ENCODE measurements at places on chromosomes 6 and 20.
A peak's percentile ranks its signal among the peaks of the same experiment; 100 is the strongest.

DNA sequence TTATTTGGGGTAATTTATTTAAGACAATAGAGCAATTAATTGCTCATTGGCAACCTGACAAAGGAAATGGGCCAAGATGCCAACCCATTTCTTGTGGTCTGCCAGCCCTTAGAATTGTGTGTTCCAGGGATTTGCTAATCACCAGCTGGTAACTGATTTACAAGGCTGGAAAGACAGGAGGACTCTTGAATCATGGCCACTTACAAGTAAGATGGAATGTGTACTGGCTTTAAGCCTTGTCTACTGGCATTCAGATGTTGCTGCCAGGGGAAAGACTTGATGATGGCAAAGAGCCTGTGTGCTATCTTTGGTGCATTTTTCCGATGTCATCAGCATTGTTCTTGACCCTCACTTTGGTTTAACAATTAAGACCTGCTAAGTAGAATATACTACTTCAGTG is 91.0 kb downstream of the BCKDHB start:
- H3K4me3 ChIP-seq = no peak overlapping the region
- DNase-seq = peak; percentile 32
- no peaks in the 10 kb centered on the region for H3K27me3 ChIP-seq
- H3K4me1 ChIP-seq = no peaks in the 10 kb centered on the region
- H3K36me3 ChIP-seq = no peaks in the 10 kb centered on the region

- no peak overlapping the region for H3K4me3 ChIP-seq
- H3K27me3 ChIP-seq = no peaks in the 10 kb centered on the region
- no peak overlapping the region for H3K27ac ChIP-seq
- H3K4me1 ChIP-seq = peaks cover 3% of the 10 kb centered on the region
- no peak for DNase-seq
Measured at GRCh38 chr6:45587229-45588060, 209.7 kb upstream of the SUPT3H start.

DNA sequence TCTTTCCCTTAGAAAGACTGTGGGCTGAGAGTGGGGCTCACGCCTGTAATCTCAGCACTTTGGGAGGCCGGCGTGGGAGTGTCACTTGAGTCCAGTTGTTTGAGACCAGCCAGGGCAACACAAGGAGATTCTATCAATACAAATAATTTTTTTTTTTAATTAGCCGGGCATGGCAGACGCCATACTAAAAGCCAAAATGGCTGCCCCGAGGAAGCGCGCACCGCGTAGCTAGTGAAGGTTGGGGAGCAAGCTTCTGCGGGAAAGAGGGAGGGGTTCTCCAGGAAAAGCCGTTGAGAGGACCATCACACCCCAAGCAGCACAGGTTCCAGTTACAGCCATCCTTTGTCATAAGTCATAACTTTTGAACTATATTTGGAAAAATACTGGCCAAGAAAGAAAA is 21.3 kb upstream of the PNRC1 start:
- H3K36me3 ChIP-seq = no peaks in the 10 kb centered on the region
- DNase-seq = no peak
- no peak overlapping the region for H3K4me3 ChIP-seq
- no peak overlapping the region for H3K27ac ChIP-seq

DNA sequence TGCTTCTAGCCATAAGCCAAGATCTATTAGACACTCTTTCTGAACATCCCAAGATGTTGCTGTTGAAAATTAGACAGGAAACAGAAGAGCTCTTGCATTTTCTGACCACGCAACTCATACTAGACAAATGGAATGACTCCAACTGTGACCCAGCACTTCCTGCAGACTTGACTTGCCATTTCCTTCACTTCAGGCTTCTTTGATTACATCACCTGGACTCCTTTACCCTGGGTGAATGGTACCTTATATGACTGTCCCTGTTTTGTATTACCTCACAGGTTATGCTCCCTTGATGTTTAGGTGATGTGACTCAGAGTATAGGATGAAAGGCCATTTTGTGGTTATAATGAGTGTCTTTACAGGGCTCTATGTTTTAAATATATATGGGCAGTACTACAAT is 236.1 kb downstream of the BMP2 start:
- H3K4me1 ChIP-seq = no peaks in the 10 kb centered on the region
- no peak for DNase-seq
- no peak overlapping the region for H3K4me3 ChIP-seq

DNA sequence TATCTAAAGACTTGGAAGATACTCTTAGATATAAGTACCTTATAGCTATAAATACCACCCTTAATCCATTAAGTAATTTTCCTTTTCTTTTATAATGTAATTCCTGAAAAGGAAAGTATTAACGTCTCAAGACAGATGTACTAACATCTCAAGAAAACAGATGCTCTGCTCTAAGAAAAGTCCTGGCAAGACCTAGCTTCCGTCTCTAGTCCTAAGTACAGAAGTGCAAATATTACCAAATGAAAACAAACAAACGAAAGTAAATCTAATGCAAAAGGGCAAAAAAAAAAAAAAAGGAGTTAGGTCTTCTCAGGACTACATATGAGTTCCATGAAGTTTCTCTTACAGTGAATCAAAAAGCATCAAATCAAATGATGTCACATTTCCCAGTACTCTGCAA is 106.8 kb upstream of the PDE10A start:
- no peak for DNase-seq
- H3K36me3 ChIP-seq = no peaks in the 10 kb centered on the region
- H3K4me3 ChIP-seq = no peak overlapping the region
- H3K27me3 ChIP-seq = no peaks in the 10 kb centered on the region
- H3K4me1 ChIP-seq = peaks cover 23% of the 10 kb centered on the region

- H3K27me3 ChIP-seq = no peaks in the 10 kb centered on the region
- no peaks in the 10 kb centered on the region for H3K36me3 ChIP-seq
- peak overlapping the region; percentile 61 for H3K27ac ChIP-seq
- DNase-seq = no peak
- peaks cover 11% of the 10 kb centered on the region for H3K4me1 ChIP-seq
Measured at GRCh38 chr6:144265061-144265357, 20.1 kb upstream of the UTRN start.

DNA sequence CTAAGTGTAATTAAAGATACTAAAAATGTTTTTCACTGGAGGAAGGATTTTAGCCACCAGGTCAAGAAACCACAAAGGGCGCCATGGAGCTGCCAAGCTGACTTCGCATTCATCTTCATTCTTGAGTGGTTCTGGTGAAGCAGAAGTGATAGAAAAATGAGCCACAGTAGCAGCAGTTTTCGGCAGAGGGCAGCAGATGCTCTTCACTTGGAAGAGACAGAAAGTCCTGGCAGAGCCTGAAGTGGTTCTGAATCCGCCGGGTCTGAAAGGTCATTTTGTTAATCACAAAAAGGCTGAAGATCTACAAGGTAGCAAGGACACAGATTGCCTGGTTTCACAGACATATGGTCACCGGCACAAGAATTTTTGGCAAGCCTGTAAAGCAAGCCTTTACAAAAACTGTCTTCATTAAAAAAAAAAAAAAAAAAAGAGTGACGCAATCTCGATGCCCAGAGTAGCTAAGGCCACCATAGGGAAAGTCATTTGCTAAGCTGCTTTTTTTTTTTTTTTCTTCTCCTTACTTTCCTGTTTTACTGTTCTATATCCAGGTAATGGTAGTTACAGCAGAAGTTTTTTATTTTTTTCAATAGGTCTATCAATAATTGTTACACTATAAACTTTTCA is 345.1 kb upstream of the AGPAT4 start:
- no peak overlapping the region for H3K4me3 ChIP-seq
- no peaks in the 10 kb centered on the region for H3K36me3 ChIP-seq
- H3K27ac ChIP-seq = no peak overlapping the region
- no peak for DNase-seq
- no peaks in the 10 kb centered on the region for H3K4me1 ChIP-seq

- no peak overlapping the region for H3K27ac ChIP-seq
- H3K4me3 ChIP-seq = no peak overlapping the region
- H3K36me3 ChIP-seq = no peaks in the 10 kb centered on the region
- H3K4me1 ChIP-seq = no peaks in the 10 kb centered on the region
Measured at GRCh38 chr6:155351273-155352129, 37.2 kb upstream of the TFB1M start.

GRCh38 chr6:135318738-135319469 is 137.8 kb downstream of the MYB start:
- H3K4me1 ChIP-seq = no peaks in the 10 kb centered on the region
- H3K27ac ChIP-seq = no peak overlapping the region
- DNase-seq = no peak
- no peak overlapping the region for H3K4me3 ChIP-seq
- no peaks in the 10 kb centered on the region for H3K27me3 ChIP-seq
- no peaks in the 10 kb centered on the region for H3K36me3 ChIP-seq

DNA sequence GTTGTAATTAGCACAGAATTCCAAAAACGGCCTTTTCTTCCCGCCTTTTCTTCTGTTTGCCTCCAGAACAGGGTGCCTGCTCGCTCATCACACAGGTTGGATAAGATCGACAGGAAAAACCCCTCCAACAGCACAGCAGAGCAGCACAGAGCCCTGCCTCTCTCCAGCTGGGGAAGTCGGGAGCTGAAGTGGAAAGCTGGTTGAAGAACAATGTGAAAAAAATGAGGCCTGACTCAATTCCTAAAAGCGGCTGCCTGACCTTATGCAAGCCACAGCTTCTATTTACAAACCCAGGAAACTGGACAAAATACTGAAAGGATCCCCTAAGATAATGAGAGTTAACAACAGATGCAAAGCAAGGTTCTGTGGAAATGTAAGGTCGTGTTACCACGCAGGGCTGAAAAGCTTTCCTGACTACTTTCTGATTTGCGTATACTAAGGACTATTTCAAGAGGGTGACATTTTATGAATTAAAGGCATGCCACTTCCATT is 116.9 kb downstream of the TTLL2 start:
- H3K27ac ChIP-seq = no peak overlapping the region
- no peaks in the 10 kb centered on the region for H3K27me3 ChIP-seq
- no peak for DNase-seq
- no peaks in the 10 kb centered on the region for H3K36me3 ChIP-seq
- no peak overlapping the region for H3K4me3 ChIP-seq
- no peaks in the 10 kb centered on the region for H3K4me1 ChIP-seq

DNA sequence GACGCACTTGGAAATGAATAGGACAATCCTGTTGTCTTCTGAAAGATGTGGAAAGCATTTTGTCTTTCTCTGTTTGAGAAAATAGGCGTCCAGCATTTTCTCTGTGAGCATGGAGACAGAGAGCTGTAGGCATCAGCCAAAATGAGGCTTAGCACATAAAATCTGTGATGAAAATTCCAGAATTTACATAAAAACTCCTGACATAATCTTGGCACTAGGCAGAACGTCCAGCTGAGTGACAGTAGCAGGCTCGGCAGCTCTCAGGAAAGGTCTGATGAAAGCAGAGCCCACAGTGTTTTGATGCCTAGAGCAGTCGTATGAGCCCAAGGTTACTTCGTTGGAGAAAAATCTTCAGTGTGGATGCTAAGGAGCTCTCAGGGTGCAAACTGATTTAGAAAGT is 543.3 kb upstream of the MAP3K7 start:
- H3K4me1 ChIP-seq = no peaks in the 10 kb centered on the region
- H3K27ac ChIP-seq = no peak overlapping the region
- no peak overlapping the region for H3K4me3 ChIP-seq

DNA sequence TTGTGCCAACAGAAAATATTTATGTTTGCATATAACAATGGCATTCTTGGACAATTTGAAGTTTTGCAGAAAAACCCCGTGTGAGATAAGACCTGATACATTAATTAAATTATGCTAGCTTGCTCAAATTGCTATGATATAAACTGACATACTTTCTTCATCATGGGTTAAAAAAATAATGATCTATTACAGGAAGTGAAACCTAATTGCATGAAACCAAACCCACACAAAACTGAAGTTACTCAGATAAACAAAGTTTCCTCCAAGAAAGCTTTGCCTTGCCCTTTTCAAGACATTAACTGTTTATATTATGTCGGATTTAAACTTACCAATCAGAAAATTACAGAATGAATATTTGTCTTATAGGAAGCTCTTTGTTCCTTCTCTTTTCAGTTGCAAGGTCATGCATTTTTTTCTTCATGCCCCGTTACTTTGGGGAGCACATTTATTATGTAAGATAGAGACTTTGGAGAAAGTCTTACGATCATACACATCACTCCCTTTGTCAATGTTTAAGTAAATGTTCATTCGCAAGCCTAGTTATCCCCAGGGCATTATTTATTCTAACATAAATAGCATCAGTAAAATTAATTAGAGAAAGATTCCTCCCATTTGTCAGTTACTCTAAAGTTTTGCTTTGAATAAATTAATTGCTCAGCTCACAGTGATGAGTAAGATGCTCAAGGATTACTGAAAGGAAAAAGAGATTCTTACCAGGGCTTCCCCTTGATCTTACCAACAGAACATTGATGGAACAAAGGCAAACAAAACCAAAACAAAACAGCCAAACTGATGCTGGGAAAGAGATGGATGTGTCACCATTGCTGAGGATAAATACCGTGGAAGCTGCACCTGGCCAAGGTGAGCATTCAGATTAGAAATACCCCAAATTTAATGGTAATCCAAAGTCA is 14.8 kb upstream of the TMEM244 start:
- no peaks in the 10 kb centered on the region for H3K27me3 ChIP-seq
- DNase-seq = no peak
- H3K4me3 ChIP-seq = no peak overlapping the region
- no peaks in the 10 kb centered on the region for H3K36me3 ChIP-seq

DNA sequence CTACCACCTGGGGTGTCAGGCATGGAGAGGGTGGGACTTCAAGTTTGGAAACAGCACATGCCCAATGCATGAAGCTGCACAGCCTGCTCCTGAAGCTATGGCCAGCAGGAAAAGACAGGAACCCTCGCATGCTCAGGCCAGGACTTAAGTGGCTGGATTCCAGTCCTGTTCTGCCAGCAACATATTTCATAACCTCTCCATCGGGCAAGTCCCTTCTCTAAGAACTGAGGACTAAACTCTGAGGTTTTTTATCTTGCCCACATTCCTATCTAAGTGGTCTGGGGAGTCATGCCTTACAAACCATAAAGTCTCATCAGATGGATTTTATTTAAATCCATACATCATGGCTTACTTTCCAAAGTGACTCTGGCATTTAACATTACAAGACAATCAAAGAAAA is 27.5 kb upstream of the AGPAT4 start:
- H3K27me3 ChIP-seq = no peaks in the 10 kb centered on the region
- H3K27ac ChIP-seq = no peak overlapping the region
- peaks cover 9% of the 10 kb centered on the region for H3K4me1 ChIP-seq
- no peaks in the 10 kb centered on the region for H3K36me3 ChIP-seq
- DNase-seq = peak; percentile 67

GRCh38 chr20:17358854-17359253 is 132.0 kb downstream of the PCSK2 start:
- no peak overlapping the region for H3K4me3 ChIP-seq
- no peaks in the 10 kb centered on the region for H3K36me3 ChIP-seq
- no peak overlapping the region for H3K27ac ChIP-seq
- no peak for DNase-seq
- H3K27me3 ChIP-seq = no peaks in the 10 kb centered on the region

GRCh38 chr20:35474303-35474871 is 19.0 kb downstream of the CEP250 start:
- DNase-seq = no peak
- no peaks in the 10 kb centered on the region for H3K27me3 ChIP-seq
- peaks cover 98% of the 10 kb centered on the region for H3K36me3 ChIP-seq
- H3K4me1 ChIP-seq = no peaks in the 10 kb centered on the region

- DNase-seq = no peak
- no peaks in the 10 kb centered on the region for H3K36me3 ChIP-seq
- no peak overlapping the region for H3K27ac ChIP-seq
- H3K27me3 ChIP-seq = no peaks in the 10 kb centered on the region
Measured at GRCh38 chr6:5497896-5498578, 236.7 kb downstream of the FARS2 start.

- H3K4me1 ChIP-seq = peaks cover 16% of the 10 kb centered on the region
- peak overlapping the region; percentile 70 for H3K4me3 ChIP-seq
- H3K36me3 ChIP-seq = no peaks in the 10 kb centered on the region
- DNase-seq = no peak
- H3K27me3 ChIP-seq = no peaks in the 10 kb centered on the region
Measured at GRCh38 chr6:26170951-26171841, 84.0 kb downstream of the HFE start.

Measured in upper lobe of left lung (tissue), 6 donors.